ENCODE measurements at places on chromosomes 5 and 9.

DNA sequence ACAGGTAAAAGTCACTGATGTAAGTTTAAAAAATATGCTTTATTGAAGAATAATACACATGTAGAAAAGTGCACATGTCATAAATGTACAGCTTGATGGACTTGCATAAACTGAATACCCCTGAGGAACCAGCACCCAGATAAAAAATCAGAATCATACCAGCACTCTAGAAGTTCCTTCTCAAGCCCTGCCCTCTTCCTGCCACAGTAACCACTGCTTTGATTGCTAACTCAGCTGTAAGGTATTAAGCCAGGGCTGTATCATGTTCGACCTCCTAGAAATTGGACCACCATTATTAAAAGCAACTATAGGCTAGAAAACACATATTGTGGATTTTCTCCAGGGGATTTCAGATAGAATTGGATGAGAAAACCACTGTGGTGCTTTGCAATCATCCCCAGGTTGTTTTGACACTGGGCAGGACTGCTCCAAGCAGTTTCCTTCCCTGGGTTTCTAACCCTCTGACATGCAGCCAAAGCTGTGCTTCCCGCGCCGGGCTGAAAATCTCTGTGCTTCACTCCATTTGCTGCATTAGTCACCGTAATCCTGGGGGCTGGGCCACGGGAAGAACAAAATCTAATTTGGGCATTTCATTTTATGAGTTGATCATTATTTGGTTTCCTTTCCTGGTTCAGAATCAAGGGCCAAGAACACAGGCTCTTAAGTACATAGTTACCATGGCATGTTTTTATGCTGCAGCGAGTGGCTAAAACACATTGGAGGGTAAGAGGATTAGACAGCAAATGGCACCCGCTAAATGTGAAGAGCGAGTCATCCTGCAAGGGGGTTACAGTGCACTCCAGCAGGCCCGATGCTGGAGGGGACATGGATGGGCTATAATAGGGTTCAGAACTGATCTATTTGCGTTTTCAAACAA is 139.4 kb upstream of the IL12B start:
- DNase-seq = no peak

DNA sequence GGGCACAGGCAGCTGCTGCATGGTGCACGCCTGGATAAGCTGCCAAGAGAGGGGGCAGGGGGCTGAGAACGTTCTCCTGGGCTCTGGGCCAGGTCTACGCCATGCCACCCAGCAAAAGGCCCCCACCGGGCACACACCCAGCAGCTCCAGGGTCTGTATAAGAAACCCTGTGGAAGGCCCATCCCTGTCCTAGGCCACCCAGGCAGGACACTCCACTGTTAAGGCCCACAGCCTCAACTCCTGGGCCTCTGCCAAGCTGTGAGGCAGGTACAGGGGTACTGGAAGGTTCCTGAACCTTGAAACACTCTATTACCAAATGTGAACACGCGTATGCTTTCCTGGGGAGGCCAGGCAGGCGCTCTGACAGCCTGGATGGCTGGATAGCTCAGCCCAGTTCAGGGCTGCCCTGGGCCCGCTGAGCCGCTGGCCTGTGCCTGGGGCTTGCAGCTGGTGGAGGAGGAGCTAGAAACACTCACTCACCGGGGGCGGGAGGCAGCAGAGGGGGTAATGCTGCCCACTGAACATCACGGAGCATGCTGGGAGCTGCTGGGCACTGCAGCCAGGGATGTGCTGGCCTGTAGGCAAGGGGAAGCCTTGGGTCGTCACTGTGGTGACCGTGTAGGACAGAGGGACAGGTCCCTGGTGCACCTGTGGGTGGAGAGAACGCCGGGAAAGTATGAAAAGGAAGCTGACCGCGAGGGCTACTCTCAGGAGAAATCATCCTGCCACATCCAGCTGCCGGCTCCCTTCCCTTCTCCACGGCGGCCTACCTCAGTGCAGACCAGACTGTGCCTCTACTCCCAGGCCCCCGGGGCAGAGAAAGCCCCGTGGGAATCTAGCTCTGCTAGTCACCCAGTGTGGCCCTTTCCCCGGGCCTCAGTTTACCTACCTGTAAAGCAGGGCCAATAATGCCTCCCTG is 6.0 kb downstream of the RNF44 start:
- DNase-seq = no peak

GRCh38 chr5:16934123-16934522 is 2.0 kb downstream of the MYO10 start:
- no peak for DNase-seq

DNA sequence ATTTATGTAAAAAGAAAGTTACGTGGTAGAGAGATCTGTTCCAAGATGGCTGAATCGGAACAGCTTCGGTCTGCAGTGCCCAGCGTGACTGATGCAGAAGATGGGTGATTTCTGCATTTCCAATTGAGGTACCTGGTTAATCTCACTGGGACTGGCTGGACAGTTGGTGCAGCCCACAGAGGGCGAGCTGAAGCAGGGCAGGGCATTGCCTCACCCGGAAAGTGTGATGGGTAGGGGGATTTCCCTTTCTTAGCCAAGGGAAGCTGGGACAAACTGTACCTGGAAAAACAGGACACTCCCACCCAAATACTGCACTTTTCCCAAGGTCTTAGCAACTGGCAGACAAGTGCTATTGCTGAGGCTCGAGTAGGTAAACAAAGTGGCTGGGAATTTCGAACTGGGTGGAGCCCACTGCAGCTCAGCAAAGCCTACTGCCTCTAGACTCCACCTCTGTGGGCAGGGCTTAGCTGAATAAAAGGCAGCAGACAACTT is 13.1 kb upstream of the HSD17B4 start:
- no peak for DNase-seq

- DNase-seq = no peak
These were observed 6.7 kb downstream of the KIF2A start for GRCh38 chr5:62312674-62313073.

GRCh38 chr5:149609640-149610219 is 28.4 kb downstream of the ARHGEF37 start:
- DNase-seq = no peak

DNA sequence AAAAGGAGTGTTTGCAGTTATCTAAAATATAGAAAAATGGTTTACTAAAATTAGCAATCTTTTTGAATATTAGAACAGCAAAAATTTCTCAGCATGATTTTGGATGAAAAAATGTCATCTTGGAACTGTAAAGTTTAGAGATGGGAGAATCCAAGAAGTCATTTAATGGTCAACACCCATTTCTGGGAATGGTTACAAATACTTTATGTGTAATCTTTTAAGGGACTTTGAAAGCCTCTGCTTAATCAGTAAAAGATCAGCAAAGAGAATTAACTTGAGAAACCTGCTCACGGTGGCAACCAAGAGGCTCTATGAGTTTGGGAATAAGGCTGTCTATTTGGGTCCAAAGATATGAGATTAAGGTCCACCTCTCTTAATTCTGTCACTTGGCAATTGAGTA is 13.0 kb downstream of the C1QTNF3 start:
- DNase-seq = no peak

GRCh38 chr5:57501414-57502201 is 19.0 kb upstream of the ACTBL2 start:
- no peak for DNase-seq

GRCh38 chr5:14172149-14172795 is 29.1 kb downstream of the TRIO start:
- no peak for DNase-seq

- DNase-seq = no peak
These were observed 1364.4 kb upstream of the CDH9 start for GRCh38 chr5:28402590-28403301.

DNA sequence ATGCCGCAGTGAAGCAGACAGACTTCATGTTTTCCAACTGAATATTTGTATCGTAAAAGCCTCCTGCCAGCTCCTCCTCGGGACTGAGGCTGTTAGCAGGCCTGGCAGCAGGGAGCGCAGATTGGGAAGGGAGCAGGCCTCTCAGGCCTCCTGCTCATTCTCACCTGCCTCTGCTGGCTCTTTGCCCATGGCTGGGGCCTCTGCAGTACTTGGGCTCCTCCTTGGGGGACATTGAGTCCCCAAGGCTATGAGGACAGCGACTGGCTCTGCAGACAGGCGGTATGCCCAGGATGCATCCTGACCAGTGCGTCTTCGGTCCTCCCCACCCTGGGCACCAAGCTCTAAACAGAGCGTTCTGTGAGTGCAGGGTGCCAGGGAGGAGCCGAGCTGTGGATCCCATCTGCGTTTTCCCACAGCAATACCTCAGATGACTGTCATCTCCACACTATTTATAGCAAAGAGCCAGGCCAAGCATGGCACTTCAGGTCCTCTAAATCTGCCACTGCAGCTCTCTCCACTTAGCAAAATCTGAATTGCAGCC is 38.7 kb downstream of the TSTD2 start:
- DNase-seq = peak; percentile 52

- DNase-seq = no peak
These were observed 204.3 kb downstream of the ERCC6L2 start for GRCh38 chr9:96079779-96080178.

- no peak for DNase-seq
These were observed 286.7 kb downstream of the TLE4 start for GRCh38 chr9:79858508-79858907.

DNA sequence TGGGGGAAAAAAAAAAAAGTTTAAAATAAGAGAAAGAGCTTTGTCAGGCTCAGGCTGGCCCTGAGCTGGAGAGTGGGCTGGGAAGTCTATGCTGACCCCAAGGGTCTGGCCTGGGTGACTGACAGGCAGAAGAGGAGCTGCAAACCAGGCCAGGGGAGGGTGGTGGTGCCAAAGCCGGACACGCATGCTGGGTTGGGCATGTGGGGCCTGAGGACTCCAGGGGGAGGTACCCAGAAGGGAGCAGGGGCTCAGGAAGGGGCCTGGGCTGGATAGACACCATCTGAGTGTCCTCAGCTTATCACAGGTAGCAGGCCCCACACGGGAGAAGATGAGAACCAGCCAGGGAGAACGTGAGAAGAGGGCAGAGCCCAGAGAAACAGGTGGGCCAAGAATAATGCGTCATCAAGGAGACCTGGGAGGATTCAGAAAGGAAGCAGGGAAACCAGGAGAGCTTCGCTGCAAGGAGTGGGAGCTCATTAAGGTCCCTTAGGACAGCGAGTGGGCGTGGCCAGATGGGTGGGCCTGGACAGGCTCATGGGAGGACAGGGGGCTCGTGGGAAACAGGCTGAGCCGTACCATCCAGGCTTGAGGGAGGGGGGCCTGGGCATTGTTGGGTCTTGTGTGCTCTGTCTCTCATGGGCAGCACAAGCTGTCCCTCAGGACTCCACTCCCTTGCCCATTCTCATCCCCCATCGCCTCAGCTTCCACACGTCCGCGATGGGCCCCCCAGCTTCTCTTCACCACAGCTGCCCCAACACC is 16.0 kb downstream of the TMOD1 start:
- no peak for DNase-seq

DNA sequence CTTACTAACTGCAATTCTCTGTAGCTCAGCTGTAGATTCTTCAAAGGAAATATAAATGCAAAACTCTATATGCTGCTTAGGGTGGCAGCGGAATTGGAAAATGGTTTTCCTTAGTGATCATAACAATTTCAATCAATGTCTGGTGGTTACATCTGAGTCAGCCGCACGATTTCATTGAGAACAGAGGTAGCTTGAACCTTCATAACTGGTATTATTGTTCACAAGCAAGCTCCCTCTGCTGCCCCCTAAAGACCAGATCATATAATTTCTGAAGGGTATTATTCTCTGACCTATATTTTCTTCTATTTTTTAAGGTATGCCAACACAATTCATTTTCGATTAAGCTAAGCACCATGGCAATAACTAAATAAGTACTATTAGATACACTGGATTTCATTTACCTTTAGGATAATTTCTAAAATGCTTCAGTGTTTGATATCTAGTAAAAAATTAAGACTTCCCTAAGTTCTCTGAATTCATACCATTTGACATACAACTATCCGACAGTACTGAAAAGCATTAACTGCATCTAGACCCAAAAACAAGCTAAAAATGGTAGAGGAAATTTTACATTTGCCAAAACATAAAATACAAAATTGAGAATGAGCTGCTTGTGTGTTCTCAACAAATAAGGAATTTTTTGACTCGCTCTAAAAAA is 181.1 kb upstream of the SPEF2 start:
- DNase-seq = no peak

GRCh38 chr9:68975365-68976043 is 38.4 kb downstream of the PRKACG start:
- DNase-seq = no peak

DNA sequence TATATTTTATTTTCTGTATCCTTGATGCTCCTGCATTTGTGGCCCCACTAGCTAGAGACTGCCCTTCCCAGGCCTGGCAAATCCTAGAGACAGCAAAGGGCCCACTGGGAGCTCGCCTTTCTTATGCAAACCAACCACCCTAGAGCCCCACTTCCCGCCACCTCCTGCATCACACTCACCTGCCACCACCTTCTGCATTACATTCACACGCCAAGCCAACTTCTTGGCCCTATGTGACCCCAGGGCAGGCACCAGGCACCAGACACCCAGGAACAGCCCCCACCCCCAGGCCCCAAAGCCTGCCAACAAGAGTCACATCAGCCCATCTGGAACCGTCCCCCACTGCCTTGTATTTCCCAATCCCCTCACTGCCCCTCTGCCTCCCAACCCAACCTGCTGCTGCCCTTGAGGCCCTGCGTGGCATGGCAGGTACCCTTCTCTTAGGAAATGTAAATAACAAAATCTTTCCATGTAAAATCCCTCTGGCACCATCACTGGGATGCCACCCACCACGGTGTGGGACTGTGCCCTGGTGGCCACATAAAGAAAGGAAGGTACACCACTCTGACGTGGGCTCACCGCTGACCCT is 22.0 kb downstream of the ROR2 start:
- no peak for DNase-seq

DNA sequence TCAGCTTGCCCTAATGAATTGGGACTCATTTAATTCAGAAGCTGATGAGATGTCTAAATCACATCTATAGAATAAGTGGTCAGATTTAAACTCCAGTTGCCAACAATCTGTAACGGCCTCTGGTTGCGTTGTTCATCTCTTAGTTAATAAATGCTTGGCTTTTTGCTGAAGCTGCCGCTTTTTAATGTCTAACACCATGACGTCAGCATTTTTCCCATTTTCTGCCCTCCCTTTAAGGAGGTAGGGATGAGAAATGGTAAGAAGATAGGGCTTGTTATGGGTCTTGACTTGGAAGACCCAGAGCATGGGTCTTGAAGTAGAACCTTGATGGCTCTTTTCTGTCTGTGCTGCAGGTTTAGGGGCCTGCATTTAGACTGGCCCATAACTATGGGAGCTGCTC is 33.3 kb downstream of the PALM2AKAP2 start:
- no peak for DNase-seq

DNA sequence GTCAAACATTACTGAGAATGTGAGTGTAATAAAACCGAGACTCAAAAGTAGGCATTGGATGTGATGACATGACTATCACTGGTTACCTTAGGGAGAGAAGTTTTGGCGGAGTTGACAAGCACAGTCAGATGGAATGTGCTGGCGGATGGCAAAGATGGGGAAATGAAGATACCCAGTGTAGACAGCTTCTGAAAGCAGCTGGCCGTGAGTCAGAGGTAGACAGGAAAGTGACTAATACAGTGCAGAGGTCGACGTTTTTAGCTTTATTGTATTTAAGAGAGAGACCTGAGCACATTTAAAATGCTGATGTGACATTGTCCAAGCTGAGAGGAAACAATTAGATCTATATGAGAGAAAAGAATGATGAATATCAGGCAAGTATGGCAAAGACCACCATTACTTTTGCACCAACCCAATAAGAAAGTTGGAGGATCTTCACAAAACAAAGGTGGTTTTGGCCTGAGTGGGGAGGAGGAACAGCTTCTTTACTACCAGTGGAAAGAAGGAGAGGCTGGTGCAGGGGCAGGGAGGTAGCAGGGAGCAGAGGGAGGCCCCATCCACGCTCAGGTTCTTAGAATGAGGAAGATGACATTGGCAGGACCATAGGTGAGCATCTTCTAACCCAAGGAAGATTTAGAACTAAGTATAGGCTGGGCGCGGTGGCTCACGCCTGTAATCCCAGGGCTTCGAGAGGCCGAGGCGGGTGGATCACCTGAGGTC is 36.7 kb upstream of the KCNIP1 start:
- no peak for DNase-seq

GRCh38 chr9:81559709-81560108 is 129.6 kb downstream of the TLE1 start:
- DNase-seq = no peak

Measured in NCI-H187 (cell line).